Stimulated activated CD4-positive, alpha-beta T cell treated with anti-CD3 and anti-CD28 coated beads, Interleukin-1b, Interleukin-23, amount 100 ng/mL, for 4 hours (primary cell): ENCODE measurements at places on chromosomes 7 and 10.

DNA sequence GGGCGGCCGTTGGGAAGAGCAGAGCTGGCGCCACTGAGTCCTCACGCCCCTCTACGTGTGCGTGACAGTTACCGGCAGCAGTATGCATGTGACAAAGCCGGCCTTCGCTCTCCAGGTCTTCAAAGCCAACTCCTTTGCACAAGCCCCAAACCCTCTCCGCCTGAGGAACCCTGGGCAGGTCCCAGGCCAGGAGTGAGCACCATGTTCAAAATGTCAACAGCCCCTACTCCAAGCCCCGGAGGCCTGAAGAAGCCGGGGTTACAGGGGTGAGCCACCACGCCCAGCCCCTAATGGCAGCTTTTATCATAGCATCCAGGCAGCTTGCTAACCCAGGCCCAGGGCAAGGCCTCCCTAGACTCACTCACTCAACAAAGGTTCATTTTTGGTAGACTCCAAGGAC lies 70.8 kb downstream of the OAT start:
- no peak for DNase-seq

DNA sequence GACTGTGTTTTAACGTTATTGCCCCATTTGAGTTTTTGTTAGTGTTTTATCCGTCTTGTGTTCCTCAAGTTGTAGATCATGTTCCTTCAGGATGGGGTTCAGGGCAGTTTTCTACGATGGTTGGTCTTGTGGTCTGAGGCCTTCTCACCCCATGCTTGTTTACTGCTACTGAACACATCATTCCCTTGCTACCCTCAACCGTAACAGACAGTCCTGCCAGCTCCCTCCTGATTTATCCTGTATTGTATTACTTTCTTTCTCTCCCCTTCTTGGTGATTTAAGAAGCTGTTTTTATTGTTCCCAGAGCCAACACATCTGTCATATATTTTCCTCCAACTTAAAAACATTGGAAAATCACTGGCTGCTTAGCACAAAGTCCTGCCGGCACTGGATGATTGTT lies 719.8 kb downstream of the INHBA start:
- DNase-seq, result no peak

DNA sequence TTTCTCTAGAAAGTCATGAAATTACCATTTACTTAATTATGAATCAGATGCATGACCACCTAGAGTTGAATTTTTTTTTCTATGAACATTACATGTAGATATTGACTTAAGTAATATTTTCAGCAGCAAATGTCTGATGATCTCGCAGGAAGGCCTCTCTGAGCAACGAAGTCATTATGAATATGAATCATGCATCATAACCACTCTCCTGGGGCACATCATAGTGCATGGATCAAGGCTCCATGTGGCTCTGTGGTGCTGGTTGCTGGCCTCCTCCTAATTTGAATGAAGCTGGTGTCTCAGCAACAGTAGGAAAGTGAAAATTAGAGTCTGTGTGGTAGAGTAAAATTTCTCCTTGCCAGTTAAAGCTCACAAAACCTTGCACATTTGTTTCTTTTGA lies 121.4 kb upstream of the INHBA start:
- DNase-seq, result no peak

GRCh38 chr7:157497744-157498651 lies 161.2 kb downstream of the DNAJB6 start:
- DNase-seq, result no peak

GRCh38 chr10:79229071-79229541 lies 118.2 kb upstream of the PPIF start:
- no peak for DNase-seq

- no peak for DNase-seq
Observed at GRCh38 chr7:42102301-42102700, 134.7 kb downstream of the GLI3 start.

GRCh38 chr7:74473116-74473515 lies 19.4 kb downstream of the GTF2IRD1 start:
- DNase-seq, result no peak

DNA sequence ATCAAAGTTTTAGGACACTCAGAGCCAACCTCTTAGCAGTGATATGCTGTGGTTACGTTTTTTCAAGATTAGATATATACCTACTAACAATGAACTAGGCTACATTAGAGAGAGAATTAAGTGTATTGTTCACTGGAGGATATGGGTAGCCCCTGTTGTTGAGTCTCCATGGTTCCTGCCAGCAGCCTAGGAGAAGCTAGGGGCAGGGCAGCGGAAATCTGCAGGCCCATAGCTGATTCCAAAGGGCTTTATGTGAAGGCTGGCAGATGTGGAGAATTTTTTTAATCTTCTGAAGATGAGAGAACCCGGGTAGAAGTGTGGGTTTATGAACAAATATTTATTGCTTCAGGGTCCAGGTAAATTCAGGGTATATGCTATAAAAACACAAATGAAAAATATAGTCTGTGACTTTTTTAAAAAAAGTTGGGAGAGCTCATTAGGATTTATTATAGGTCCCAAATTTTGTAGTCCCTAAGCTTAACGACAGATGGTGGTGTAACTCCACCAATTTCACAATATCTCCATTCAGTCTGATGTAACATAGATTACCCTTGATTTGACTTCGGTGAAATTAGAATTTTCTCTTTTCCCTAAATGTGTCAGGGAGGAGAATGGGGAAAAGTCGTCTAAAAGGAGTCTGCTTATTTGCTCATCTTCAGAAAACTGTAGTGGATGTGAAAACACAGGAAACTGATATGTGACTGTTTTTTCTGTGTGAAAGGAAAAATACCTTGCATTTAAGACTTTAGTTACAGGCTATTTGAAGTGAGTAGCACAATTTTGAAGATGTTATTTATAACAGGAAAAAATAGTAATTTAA lies 163.0 kb upstream of the PPP1R3A start:
- DNase-seq, result no peak

DNA sequence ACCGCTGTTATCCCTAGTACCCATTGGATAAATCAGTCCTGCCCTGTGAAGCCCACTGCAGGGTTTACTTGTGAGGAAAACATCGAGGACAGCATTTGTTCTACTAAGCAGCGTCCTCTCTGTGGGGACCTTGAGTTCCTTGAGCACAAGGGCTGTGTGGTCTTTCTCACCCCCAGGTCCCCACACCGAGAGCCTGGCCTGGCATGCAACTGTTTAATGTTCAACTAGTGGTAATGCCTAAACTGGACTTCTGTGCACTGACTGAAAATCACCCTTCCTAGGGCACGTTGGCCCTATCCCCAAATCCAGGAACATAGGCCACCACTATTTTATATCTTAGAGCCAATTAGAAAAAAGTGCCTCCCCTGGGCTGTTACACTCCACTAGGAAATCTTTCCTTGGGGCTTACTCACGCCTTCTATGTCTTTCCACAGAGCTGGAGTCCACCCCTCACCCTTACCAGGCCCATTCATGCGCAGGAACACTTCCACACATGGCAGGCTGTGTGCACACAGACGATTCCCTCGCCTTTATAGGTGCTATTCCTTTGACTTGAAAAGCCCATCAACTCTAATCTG lies 1.7 kb upstream of the TMEM213 start:
- no peak for DNase-seq

GRCh38 chr10:71694567-71694968 lies 25.0 kb downstream of the C10orf105 start:
- DNase-seq, result no peak

DNA sequence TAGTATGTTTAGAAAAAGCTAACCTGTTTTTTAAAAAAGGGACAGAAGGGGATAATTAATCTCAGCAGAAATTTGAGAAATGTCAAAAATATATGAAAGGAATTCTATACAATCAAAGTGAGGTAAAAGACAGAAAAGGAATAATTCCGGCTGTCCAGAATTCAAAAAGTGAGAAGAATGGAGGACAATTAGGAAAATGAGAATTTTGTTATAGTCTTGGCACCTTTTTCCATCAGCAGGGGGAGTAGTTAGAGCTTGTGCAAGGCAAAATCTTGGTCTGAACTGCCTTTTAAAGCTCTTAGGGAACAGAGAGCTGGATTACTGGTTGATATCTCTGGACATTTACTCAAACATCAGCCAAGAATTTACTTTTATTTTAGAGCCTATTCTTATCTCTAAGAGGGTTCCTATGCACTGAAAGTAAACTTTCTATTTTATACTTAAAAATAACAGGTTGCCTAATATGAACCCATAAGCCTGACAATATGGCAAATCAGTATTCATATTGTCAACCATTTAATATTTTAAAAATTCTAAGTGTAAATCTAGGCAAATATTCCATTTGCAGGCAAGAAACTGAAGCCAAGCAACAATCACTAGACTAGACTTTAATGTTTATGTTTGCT lies 185.6 kb downstream of the ANK3 start:
- no peak for DNase-seq

- no peak for DNase-seq
Observed at GRCh38 chr10:70744617-70745143, 40.5 kb downstream of the TBATA start.

GRCh38 chr7:26090927-26091519 lies 61.0 kb upstream of the NFE2L3 start:
- DNase-seq, result peak; percentile 25

- DNase-seq, result no peak
Observed at GRCh38 chr7:154306036-154306435, 253.8 kb downstream of the DPP6 start.

DNA sequence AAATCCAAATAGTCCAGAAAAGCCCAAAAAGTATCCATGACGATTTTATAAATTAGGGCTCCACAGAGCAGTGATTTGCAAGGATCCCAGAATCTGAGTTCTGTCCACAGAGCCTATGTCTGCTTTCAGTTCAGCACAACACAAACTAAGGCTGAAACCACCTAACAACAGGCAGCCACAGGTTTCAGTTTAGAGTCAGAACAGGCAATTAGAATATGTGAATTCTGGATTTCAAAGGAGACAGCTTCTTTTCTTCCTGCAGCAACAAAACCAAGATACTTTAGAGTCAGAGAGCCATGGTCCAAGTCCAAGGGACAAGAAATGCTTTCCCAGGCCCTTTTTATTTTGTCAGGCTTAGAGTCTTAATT lies 23.6 kb downstream of the IFIT3 start:
- DNase-seq, result no peak

DNA sequence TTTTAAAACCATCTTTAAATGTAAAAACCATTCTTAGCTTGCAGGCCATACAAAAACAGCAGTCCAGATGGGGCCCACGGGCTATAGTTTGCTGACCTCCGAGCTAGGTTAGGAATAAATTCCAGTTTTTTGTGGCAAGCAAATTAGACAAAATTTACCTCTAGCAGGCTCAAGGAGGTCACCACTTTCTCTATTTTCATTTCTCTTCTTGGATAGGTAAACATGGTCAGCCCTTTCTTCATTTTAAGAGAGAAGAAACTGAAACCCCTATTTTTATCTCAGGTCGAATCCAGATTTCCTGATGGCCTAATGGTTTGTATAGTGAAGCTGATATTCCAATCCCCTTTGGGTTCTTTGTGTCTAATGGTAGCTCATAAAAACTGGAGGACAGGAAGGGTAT lies 10.7 kb downstream of the IKZF5 start:
- DNase-seq, result no peak

DNA sequence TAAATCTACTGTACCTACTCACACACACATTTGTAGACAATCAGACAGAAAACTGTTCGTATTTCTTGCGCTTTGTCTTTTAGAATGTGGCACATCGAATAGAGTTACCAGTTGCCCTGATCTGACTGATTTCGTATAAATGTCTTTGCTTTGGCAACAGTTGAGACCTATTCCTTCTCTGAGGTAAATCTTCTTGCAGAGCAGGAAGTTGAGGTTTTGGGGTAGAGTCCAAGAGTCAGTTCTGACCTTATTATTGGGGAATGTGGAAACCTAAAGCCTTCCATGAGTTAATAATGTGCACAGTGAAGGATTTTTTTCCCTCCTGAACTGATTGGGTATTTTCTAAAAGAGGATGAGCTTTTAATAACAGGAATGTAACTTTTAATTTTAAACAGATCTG lies 135.3 kb downstream of the KIAA1217 start:
- DNase-seq, result no peak

DNA sequence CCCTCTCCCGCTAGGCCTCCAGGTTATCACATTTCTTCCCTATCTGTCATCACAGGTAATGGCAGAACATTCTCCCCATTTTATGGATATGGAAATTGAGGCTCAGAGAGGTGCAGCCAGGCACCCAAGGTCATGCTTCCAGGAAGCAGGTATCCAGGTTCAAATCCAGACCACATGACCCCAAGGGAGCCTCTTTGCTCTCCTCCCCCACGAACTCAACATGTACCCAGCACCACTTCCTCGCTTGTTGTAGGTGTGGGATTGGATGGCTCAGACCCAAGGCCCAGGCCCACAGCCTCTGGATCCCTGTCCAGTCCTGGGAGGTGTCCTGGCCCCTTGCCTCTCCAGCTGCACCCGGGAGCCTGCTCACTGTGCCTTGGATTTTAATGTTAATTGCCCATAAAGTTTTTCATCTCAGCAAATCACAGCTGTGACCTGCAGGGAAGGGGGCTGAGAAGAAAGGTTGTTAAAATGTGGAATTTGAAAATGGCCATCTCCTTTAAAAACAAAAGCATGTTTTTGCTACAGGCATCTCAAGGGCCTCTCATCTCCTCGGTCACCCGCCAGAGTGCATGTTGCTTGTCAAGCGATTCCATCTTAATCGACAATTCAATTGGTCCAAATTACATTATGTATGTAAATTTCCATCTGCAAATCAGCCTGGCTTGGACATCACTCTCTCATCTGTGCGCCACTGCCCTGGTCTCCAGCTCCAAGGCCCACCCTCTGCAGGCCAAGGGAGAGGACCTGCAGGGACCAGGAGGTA lies 205.4 kb upstream of the ZMIZ1 start:
- DNase-seq, result no peak

- no peak for DNase-seq
Observed at GRCh38 chr7:157113607-157114006, 25.1 kb upstream of the UBE3C start.
